Cerebellum (tissue), 4 donors: ENCODE measurements at places on chromosomes 12 and 14. TPM values are rescaled to one million over a fixed set of nuclear protein-coding genes. Genes with fewer than 3 reads are reported as not detected.

DNA sequence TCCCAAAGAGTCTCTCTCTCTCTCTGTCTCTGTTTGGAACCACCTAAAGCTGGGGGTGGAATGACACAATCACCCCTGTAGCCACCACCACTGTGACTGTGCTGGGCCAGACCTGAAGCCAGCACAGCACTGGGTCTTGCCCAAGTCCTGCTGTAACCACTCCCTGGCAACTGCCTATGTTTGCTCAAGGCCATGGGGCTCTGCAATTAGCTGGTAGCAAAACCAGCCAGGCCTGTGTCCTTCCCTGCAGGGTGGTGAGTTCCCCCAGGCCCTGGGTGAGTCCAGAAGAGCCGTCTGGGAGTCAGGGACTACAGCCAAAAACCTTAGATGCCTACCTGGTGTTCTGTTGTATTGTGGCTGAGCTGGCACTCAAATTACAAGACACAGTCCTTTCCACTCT is 50.8 kb downstream of the DGLUCY start:
- no peak for DNase-seq

GRCh38 chr12:86914721-86915120 is 658.5 kb upstream of the MGAT4C start:
- no peak for DNase-seq

GRCh38 chr12:113241191-113242025 is 20.1 kb downstream of the TPCN1 start:
- no peak for DNase-seq

GRCh38 chr14:50335989-50336824 is 24.1 kb downstream of the DMAC2L start:
- DNase-seq: peak; percentile 33

GRCh38 chr14:68316078-68316868 is 476.6 kb downstream of the ZFP36L1 start:
- DNase-seq: no peak

DNA sequence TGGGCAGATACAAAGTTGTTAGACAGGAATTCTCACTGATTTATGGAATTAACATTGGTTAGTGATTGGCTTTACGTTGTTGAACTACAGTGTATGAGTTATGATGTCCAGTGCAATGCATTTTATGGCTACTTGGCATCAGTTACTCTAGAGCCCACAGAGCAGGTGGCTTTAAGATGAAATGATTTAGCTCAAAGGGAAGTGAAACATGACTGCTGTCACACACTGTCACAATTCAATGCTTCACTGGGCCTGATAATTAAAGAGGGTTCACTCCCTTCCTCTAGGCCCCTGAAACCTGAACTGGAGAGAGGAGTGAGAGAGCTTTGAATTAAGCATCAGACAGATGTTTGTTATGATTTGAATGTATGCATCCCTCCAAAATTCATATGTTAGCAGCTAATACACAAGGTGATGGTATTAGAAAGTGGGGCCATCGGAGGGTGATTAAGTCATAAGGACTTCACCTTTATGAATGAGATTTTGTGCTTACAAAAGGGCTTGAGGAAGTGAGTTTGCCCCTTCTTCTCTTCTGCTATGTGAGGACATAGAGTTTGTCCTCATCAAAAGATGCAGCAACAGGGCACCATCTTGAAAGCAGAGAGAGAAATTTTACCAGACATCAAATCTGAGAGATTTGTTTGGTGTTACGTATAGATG is 175.8 kb upstream of the GRIN2B start:
- no peak for DNase-seq

DNA sequence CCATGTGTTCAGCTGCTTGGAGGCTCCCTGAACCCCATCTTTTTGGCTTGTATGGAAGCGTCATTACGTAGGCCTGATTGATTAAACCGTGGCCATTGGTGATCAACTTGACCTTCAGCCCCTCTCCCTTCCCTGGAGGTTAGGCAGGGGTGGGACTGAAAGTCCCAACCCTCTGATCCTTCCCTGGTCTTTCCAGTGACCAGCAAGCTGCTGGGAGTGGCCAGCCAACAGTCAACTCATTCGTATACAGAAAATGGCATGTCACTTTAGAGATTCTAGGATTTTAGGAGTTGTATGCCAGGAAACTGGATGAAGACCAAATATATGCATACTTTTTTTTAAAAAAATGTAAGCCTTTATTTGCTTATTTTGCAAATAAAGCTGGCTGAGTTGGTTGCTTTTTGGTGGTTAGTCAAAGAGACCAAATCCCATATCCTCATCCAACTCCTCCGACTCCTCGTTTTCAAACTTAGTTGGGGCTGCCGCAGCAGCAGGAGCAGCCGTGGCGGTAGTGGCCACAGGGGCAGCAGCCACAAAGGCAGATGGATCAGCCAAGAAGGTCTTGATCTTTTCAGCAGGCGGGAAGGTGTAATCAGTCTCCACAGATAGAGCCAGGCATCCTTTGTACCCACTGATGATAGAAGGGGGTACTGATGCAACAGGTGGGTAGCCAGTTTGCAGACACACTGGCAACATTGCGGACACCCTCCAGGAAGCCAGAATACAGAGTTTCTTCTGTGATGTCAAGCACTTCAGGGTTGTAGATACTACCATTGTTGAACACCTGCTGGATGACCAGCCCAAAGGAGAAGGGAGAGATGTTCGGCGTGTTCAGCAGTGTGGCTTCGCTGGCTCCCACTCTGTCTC is 16.6 kb downstream of the NFKBIA start:
- DNase-seq: no peak

DNA sequence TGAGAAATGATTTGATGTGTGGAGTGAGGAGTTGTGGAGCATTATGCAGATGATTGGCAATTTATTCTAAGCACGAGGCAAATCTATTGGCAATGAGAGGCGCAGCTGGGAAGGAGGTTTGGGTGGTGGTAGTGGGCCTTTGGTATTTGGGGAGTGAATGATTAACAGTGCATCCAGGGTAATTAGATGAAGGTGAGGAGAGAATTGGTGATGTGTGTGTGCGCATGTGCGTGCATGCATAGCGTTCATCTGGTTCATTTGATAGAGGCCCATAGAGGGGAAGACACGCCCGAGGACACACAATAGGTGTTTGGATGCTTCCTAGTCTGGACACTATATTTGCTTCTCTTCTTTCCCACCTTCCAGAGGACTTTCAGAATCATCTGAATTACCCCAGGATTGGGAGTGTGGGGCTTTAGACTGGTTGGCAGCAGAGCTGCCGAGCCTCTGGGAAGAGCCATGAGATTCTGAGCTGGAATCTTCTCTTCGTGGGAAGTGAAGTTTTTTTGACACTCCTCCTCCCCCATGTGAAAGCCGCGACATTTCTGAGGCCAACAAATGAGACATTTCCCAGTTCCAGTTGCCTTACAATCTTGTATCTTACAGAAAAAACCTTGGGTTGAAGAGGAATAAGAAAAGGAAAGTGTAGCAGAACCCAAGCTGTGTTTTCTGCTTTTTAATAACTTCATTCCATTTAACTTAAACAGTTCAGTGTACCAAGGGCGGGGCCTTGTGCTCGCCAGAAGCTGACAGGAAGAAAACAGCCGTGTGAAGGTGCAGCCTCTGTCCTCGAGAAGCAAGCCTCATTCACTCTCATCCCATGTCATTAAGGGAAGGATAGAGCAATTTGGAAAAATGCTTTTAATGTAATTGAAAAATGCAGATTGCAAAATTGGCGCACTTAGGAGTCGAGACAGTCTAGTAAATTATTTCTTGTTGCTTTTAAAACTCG is 65.2 kb downstream of the SLC25A47 start:
- DNase-seq: no peak

Gene KCNK10
- total RNA-seq: 23.4 TPM

Gene OS9
- total RNA-seq: 78.9 TPM

Gene CMAS
- total RNA-seq: 33.7 TPM

GRCh38 chr12:65574867-65575266 is 249.4 kb upstream of the HMGA2 start:
- no peak for DNase-seq

- no peak for DNase-seq
These were observed 47.1 kb downstream of the EML1 start for GRCh38 chr14:99840265-99840664.

Gene INHBE
- not detected for total RNA-seq

Gene DENND5B
- total RNA-seq: 65.3 TPM

Gene ACOT6
- not detected for total RNA-seq

Gene ALDH1L2
- 7.0 TPM for total RNA-seq

DNA sequence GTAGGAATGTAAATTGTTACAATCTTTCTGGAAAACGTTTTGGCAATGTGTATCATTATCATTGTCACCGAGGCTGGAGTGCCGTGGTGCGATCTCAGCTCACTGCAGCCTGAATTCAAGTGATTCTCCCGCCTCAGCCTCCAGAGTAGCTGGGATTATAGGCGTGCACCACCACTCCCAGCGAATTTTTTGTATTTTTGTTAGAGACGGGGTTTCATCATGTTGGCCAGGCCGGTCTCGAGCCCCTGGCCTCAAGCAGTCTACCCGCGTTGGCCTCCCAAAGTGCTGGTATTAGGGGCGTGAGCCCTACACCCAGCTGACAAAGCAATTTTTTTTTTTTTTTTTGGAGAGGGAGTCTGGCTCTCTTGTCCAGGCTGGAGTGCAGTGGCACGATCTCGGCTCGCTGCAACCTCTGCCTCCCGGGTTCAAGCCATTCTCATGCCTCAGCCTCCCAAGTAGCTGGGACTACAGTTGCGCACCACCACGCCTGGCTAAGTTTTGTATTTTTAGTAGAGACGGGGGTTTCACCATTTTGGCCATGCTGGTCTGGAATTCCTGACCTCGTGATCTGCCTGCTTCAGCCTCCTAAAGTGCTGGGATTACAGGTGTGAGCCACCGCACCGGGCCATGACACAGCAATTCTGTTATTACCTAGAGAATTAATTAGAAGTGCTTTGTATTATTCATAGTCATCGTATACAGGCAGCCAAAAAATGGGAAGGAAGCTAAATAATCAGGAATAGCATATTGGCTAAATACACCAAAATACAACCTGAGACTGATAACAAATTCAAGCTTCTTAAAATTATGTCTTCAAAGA is 1.2 kb downstream of the ACTR6 start:
- DNase-seq: no peak

GRCh38 chr12:118055144-118055557 is 5.8 kb downstream of the WSB2 start:
- no peak for DNase-seq

GRCh38 chr12:124774462-124775167 is 89.0 kb downstream of the SCARB1 start:
- peak; percentile 50 for DNase-seq

- no peak for DNase-seq
These were observed 111.8 kb upstream of the MED13L start for GRCh38 chr12:116389326-116389725.

GRCh38 chr14:61280092-61280525 is 1.0 kb downstream of the TMEM30B start:
- DNase-seq: no peak

GRCh38 chr12:16509411-16509810 is 96.6 kb downstream of the LMO3 start:
- DNase-seq: no peak

Gene DLGAP5
- 12.6 TPM for total RNA-seq

GRCh38 chr12:123363390-123363739 is 1.3 kb downstream of the SBNO1 start:
- DNase-seq: no peak

- no peak for DNase-seq
These were observed 35.9 kb upstream of the EGLN3 start for GRCh38 chr14:33986804-33987203.

Gene KRT71
- total RNA-seq: 0.18 TPM

Gene SERPINA12
- total RNA-seq: not detected

Gene KLRB1
- not detected for total RNA-seq

DNA sequence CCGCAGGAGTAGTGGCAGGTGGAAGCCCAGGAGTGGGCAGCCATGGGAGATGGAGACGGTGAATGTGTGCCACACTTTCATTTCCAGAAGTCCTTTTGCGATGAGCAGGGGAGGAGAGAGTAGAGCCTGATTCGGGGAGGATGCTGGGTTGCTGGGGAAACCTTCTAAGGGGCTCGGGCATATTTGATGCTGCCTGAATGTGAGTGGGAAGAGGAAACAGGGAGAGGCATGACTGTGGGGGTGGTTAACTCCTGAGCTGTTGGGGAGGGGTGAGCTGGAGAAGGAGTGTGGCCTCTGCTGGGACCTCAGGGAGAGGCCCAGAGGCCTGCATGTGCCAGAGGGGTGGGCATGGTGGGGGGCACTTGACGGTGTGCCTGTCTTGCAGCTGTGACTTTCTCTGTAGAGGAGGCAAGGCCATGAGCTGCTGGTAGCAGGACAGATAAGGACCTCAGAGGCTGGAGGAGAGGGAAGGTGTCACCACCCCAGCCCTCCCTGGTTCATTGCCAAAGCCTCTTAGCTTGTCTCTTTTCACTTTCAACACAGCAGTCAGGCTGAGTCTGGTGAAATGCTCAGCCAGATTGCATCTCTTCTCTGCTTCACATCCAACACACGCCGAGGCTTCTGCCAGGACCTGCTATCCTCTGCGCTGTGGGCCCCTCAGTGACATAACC is 11.4 kb downstream of the GLT1D1 start:
- no peak for DNase-seq

DNA sequence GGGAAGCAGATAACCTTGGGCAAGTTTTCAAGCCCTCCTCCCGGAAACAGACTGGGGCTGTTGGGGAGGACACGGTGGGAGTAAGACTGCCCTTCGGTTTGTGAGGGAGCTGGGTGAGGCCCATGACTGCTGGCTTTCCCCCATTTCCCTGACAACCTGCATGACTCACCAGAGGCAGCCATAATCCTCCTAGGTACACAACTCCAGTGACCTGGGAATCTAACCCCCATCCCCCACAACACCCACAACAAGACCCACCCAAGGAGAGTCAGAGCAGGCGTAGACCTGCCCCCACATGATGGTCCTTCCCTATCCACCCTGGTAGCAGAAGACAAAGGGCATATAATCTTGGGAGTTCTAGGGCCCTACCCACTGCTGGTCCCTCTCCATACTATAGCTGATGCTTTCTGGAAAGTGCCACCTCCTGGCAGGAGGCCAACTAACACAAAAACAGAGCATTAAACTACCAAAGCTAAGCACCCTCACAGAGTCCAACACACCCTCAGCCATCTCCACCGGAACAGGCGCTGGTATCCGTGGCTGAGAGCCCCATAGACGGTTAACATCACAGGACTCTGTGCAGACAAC is 14.8 kb downstream of the DDX24 start:
- no peak for DNase-seq

Gene ZNF891
- 17.6 TPM for total RNA-seq

- no peak for DNase-seq
These were observed 181.3 kb downstream of the CAND1 start for GRCh38 chr12:67450441-67450840.

- DNase-seq: no peak
These were observed 14.1 kb downstream of the SUSD6 start for GRCh38 chr14:69625299-69626131.

- no peak for DNase-seq
These were observed 86.2 kb upstream of the GPHB5 start for GRCh38 chr14:63404906-63405305.

DNA sequence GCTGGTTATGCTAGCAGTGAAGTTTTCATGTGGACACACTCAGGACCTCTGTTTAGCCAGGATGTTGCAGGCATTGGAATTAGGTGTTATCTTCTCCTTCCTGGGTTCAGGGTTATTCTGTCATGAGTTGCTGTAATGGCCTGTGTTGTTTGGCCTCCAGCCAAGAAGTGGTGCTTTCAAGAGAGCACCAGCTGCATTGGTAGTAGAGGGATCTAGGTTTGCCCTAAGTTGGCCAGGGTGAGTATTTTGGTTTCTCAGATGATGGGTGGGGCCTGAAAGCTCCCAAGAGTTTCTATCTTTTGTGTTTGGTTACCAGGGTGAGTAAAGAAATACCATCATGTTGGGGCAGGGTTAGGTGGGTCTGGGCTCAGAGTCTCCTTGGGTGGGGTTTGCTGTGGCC is 2.7 kb upstream of the GZMH start:
- no peak for DNase-seq

Gene HOXC4
- not detected for total RNA-seq

GRCh38 chr14:37890095-37890494 is 294.7 kb downstream of the TTC6 start:
- DNase-seq: no peak

Gene GALNT16
- total RNA-seq: 9.3 TPM

Gene RASSF8
- total RNA-seq: 33.8 TPM
